Right cardiac atrium (tissue), 5 donors: ENCODE measurements at places on chromosomes 7 and 10.

DNA sequence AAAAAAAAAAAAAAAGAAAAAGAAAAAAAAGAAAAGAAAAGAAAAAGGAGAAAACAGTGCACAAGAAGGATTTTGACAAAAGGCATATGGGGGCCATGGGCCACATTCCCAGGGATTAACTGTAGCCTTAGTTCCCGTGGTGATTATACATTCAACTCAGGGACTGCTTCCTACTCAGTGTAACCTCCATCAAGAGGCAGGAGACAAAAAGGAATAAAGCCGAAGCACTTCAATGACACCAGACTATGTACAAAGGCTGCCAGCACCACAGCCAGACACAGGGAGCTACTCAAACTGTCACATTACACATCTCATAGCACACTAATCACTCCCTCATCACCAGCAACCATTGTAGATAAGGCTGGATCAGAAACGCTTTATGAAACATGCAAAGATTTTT, 5.1 kb upstream of the PMPCB start:
- no peak for DNase-seq

GRCh38 chr10:102175415-102175814, 23.2 kb downstream of the NOLC1 start:
- DNase-seq: no peak

DNA sequence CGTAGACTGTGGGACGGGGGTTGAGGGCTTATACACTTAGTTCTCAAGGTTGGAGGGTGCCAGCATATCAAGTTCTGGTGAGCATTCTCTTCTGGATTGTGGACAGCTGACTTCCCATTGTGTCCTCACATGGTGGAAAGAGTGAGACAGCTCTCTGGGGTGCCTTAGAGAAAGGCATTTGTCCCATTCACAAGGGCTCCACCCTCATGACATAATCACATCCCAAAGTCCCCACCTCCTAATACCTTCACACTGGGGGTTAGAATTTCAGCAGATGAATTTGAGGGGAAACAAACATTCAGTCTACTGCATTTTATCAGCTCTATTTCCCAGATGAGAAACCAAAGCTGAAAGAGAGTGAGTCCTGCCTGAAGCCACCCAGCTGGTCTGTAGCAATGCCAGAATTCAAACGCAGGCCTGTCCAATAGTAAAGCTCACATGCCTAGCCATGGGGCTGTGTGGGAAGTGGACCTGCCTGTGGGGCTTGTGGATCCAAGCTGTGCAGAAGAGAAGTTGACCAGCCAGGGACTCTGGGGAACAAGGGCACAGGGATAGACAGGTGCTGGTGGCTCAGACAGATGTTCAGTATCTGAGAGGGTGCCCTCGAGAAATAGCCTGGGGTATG, 34.9 kb upstream of the LOXL4 start:
- peak; percentile 66 for DNase-seq

GRCh38 chr10:130882906-130883305, 428.6 kb downstream of the TCERG1L start:
- no peak for DNase-seq

GRCh38 chr10:91335147-91335546, 75.0 kb upstream of the HECTD2 start:
- DNase-seq: no peak

DNA sequence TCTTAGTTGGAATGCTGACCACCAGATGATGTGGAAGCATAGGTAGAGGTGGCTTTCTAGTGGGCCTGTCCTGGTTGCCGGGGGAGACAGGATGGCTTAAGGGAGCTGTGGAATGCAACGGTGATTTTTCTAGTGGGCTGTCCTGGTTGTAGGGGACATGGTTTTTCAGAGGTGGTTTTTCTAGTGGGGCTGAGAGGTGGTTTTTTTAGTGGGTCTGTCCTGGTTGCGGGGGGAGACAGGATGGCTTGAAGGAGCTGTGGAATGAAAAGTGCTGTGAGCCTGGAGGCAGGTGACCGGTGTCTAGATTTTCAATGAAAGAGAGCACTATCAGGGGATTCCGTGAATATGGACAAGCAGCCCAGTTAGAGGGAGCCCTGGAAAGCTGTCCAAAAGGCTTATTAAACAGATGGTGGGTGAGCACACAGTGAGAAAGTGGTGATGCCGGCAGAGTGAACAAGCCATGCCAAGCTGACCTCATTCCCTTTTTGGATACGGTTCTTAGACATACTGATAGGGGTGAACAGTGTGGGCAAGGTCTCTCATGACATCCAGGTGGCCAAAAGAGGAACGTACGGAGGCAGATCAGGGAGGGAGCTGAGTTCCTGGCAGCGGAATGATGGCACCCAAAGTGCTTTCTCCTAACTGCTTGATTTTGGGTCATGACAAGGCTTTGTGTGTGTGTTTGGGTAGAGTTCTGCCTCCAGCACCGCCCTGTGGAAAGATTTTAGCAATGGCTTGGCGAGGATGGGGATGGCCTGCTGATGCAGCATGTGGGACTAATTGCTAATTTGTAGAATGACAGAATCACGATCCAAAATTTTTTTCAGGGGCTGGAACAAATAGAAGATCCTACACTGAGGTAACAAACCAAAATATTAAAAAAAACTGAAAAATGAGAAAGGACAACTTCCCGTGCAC, 126.6 kb downstream of the TMEM178B start:
- no peak for DNase-seq

GRCh38 chr10:101710059-101710695, 15.2 kb upstream of the FBXW4 start:
- DNase-seq: no peak

DNA sequence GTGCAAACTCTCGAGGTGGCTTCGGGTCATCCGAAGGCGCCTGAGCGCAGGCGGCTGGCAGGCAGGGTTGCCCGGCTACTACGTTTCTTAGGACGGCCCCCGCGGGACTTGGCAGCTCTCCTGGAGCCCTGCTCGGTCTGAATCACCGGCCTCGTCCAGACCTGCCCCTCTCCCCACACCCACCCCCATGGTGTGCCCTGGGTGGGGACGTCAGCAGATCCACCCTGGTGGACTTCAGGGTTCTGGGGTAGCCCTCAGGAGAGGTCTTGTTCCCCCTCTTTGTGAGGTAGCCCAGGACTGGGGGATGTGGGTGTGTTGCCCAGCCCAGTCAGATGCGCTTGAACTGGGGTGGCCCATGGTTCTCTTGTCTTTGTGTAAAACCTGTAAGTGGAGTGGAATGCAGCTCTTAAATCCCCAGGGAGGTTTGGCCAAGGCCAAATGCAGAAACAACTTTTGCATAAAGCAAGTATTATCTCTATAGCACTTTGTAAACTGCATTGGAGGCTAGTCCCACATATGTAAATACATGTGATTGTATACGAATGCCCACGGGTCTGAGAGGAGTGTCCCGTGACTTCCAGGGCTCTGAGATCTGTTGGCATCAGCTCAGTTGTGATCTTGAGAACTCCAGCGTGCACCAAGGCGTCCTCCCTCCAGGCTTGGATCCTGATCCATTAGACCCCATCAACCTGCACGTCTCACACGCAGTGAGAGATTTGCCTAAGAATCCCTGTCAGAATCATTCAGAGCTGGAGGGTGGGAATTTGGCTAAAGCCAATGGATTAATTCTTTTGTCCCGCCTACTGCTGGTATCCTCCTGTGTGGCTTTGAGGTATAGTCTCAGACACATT, 1.8 kb downstream of the PFKFB3 start:
- peak; percentile 66 for DNase-seq

DNA sequence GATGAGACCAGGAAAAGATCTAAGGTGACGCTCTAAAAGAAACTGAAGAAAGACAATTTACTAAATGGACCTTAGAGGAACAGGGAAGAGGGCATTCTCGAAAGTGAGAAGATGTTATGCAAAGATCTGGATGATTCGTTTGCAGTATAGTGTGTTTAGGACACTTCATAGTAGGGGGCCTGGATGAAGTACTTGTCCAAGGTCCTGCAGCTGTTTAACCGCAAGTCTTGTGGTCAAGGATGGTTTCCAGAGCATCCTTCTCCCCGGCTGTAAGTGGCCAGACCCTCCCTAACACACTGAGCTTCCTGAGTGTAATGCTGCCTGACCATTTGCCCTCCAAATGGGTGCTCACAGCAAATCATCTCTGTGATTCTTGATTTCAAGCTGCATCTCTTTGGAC, 101.6 kb downstream of the XPNPEP1 start:
- DNase-seq: no peak

DNA sequence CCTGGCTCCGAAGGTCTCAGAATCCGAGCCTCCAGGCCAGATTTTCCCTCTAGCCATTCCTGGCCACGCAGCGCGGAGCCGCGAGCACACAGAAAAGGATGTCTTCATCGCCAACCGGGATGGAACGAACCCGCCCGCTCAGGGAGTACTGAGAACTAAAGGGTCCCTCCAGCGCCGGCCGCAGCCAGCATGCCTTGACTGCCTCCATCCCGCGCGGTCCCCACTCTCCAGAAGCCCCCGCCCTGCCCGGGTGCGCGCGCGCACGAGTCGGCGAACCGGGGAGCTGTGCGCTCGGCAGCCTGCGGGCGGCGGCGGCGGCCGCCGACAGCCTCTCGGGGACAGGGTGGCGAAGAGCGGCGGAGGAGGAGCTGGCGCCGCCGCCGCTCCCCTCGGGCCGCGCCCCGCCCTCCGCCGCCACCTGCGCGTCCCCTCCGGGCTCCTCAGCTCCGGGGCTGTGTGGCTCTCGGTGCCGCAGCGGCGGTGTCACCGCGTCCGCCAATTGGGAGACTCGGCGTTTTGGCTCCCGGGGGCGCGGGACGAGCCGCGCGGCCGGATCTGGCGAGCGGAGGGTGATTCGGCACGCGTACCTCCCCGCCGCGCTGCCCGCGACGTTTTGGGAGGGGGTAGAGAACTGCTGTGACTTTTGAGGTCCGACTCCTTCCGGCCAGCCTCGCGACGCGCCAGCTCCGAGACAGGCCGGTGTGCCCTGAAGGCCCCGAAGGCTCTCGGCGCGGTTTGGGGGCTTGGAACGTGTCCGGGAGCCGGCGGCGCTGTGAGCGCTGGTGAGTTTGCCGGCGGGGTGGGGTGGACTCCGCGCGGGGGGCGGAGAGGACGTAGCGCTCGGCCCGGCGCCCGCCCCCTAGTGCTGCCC, 453 bp upstream of the GALNT17 start:
- DNase-seq: peak; percentile 60

DNA sequence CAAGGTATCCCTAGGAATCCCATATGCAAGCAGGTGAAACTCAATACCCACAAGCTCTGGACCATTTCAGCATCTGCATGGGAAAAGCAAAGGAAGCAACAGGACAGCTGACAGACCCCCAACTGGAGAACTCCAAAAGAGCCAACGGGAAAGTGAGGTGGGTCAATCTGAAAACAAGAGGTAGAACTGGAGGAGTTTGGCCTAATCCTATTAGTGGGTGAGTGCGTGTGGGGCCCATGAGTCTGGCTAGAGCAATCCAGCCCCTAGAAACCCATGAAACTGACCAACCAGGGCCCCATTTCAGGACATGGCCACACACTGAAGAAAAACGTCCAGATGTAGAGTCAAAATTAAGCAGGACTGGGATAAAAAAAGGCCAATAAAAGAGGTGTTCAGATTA, 26.6 kb upstream of the WNT8B start:
- DNase-seq: no peak

GRCh38 chr10:70674560-70675495, 2.5 kb downstream of the ADAMTS14 start:
- no peak for DNase-seq

DNA sequence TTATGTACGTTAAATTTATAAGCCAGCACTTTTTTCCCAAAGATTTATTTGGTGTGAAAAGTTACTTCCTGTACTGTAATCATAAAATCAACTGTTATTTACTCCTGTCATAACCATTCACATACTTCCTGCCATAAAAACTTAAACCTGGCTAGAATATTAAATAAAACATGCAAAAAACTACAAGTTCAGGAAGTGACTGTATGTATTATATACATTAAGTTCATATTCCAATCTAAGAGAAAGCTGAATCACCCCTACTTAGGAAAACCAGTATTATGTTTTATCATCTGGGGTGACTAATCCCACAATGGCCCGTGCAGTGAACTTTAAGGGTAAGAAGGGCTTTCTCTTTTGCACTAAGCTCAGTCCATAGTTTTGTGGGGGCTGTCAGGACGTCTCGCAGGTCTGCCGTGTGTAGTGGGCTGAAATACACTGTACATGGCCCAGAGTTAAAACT, 183.7 kb upstream of the KLF14 start:
- DNase-seq: no peak

DNA sequence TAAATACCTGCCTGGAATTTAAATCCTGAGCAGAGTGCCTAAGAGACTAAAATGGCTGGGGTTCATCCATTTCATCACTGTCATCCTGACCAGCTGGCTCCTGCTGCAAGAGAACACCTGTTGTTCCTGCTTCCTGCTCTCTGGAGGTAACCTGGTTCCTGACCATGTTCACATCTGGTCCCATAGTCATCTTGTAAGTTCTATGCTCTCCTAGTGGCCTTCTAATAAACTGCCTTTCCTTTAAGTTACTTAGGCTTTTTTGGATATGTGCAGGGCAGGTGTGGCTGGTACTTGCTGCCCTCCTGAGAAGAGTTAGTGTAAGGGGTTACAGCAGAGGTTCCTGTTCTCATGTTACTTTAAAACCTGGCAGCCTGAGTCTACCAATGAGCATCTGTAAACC, 80.0 kb downstream of the NRCAM start:
- no peak for DNase-seq

- peak; percentile 25 for DNase-seq
Observed at GRCh38 chr10:35642793-35643114, 658 bp upstream of the FZD8 start.

- DNase-seq: no peak
Observed at GRCh38 chr7:121279060-121279620, 49.7 kb upstream of the WNT16 start.

- DNase-seq: no peak
Observed at GRCh38 chr7:65812281-65812680, 60.6 kb upstream of the VKORC1L1 start.
